ENCODE measurements at places on chromosomes 11 and 22. TPM values are rescaled to one million over a fixed set of nuclear protein-coding genes. Genes with fewer than 3 reads are reported as not detected.

Gene PLCB3
- total RNA-seq = 32.4 TPM

Gene LRRC74B
- not detected for total RNA-seq

Gene FAM118B
- 37.5 TPM for total RNA-seq

Gene PNPLA5
- not detected for total RNA-seq

GRCh38 chr11:58498464-58498863, 9.4 kb downstream of the OR5B21 start:
- no peak for DNase-seq

DNA sequence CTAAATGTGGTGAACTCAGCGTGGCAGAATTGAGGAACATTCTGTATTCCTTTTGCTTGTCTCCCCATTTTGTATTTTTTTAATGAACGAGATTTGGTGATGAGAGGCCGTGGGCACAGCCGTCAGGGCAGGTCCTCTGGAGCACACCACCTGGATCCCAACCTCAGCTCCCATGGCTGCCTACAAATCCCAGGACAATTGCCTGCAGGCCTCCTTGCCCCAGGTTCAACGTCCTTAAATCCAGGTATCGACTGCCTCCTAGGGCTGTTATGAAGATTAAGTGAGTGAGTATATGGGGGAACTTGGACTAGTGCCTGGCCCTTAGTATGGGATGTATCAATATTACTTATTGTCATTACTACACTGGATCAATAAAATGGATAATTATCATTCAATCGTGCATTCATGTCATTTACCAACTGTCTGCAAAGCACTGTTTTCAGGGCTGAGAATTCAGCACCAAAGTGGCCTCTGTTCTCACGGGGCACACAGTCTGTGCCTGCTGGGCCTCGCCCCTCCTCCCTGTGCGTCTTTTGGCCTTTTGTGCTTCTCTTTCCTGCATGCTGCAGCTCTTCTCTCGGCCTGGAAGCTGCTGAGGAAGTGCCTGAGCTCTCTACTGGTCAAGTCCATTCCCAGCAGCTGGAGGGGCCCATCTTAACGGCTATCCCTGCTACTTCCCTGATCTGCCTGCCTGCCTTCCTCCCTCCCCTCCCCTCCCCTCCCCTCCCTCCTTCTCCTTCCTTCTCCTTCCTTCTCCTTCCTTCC, 1343.7 kb downstream of the BRD1 start:
- DNase-seq = peak; percentile 30

DNA sequence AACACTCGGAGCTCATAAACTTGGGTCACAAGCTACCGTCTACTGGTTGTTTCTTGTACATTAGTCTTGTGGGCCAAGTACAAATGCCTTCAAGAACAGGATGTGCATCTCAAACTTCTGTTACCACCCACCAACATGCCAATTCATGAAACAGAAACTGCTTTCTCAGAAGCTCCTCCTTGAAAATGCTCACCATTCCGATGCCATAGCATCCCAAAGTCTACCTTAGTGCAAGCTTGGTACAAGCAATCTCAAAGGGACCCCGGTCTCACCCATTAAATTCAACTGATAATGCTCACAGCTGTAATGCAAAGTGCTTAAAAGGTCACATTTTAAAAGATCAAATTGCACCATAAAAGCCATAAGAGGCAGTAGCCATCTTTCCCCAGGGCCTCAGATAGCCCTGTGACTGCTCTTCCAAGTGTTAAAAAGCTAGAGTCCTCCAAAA, 31.8 kb upstream of the CCDC34 start:
- no peak for DNase-seq

DNA sequence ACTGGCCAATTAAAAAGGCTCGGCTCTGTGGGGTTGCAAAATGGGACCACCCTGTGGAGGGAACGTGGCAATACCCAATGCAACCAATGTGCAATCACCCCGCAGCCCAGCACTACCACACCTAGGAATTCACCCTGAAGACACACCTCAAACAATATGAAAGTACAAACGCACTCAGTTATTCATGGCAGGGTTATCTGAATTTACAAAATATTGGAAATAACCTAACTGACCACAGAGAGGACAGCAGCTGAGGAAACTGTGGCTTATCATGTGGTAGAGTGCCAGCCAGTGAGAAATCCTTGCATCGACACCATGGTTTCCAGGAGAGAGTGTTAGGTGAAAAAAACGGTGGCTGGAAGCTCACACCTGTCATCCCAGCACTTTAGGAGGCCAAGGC, 18.7 kb downstream of the ALG12 start:
- peak; percentile 7 for DNase-seq

DNA sequence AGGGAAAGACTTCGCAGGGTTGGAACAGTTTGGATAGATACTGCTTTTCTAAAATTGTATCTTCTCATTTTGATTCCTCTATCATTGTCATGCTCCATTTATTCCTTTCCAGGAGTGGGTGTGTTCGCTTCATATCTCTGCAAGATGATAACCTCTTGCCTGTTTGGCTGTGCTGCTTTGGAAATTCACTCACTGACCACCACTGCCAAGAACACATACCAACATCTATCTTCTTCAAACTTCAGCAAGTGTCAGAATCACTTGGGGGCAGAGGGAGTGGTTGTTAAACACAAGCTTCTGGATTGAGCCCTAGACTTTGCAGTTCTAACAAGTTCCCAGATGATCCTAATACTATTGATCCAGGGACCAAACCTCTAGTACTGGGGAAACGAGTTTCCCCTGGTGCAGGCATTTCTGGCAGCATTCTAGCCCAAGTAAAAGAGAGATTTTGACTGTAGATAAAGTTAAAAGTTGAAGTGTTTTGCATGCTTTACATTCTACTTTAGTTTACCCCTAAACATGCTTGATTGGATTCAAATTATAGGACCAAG, 11.5 kb upstream of the DKK3 start:
- DNase-seq = no peak

DNA sequence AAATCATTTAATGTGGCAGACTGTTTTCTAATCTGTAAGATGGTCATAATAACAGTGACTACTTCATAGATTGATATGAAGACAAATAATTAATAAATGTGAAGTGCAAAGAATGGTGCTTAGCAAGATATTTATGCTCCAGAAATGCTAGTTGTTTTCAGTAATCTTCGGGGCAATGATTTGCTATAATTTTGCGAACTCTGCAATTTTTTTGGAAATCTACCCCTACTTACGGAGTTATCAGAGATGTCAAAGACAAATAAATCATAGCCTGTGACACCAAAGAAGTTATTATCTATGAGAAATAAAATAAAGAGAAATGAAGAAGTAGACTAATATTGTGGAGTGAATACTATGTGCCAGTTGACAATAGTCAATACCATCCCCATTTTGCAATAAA, 634.1 kb upstream of the LRRC4C start:
- no peak for DNase-seq

DNA sequence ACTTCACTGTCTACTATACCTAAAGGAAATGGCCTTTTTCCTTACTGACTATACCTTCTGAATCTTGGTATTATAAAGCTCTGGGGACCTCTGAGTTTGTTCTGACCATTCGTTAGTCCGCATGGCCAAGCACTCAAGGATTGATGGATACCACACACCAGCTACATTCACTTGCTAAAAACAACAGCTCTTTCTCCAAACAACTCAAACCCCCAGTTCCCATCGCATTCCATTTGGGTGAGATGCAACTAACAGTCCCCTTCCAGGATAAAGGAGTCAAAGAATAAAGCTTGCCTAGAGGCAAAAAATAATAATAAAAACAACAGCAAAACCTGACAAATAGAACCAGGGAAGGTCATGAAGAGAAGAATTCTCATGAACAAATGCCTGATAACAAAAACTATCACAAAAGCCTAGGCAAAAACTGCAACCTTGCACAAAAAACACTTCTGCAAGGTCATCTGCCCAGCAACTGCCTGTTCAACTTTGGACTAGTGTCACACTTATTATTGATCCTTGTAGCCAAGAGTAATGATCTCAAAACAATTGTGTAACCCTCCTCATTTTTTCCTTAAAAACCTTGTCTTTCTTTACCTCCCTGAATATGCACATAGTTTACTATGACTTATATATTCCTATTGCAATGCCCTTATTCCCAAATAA, 139.0 kb upstream of the GUCY1A2 start:
- DNase-seq = no peak

- DNase-seq = peak; percentile 93
Measured at GRCh38 chr11:65382804-65383368, 440 bp upstream of the SLC25A45 start.
